HCT116 (cell line): ENCODE measurements at places on chromosomes 11 and 22.

DNA sequence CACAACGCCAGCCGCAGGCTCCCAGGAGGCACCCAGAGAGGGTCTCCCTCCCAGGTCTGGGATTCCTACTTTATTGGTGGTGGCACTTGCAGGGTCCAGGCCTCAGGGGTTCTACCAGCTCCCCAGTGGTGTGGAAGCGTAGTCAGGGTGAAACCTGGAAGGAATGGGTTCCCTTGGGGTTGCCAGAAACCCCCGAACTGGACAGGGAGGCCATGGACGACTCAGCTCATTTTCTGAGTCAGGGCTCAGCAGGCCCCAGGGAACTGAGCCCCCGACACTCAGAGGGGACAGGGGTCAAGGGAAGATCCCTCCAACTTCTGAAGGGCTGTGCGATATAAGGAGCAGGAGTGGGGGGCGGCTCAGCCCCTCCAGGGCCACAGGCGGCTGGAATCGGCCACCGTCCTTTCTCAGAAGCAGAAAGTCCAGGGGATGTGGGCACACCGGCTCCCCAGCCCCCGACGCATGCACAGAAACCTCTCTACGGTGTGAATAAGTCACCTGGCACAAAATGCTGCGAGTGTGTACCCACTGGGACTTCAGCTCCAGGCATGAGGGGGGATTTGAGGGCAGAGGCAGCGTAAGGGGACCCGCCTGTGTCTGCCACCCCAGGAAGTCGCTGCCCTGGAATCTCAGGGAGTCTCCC lies 25.1 kb downstream of the MRGPRG start:
- no peak for DNase-seq

DNA sequence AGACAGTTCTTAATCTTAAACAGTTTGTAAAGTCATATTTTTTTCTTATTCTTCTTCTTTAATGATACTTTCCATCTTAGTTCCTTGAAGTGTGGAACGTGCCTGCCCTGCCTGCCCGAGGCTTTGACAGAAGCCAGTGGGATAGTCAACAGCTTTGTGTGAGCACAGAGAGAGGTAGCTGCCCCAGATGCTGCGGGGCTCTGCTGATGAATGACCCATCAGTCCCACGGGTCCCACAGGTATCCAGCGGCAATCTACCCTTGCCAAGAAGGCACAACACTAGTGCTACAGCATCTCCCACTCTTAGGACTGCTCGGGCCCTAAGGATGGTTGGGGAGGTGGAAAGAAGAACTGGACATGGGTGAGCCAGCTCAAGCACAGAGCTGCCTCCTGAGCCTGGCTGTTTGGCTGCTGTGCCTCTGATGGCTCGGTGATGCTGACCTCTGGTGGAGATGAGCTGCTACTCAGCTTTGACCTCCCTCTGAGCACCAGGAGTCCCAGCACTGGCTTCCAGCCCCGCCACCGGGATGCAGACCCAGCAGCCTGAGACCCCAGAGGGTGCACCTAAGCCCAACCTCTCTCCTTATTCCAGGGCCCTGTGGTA lies 11.8 kb upstream of the APLNR start:
- DNase-seq = peak; percentile 27

GRCh38 chr11:122723576-122723975 lies 68.1 kb downstream of the UBASH3B start:
- DNase-seq = no peak

- DNase-seq = no peak
Observed at GRCh38 chr11:112525844-112526590, 265.4 kb upstream of the PLET1 start.

GRCh38 chr11:33716243-33716642 lies 15.6 kb upstream of the C11orf91 start:
- no peak for DNase-seq

- DNase-seq = no peak
Observed at GRCh38 chr11:108393046-108393445, 74.3 kb downstream of the C11orf65 start.

DNA sequence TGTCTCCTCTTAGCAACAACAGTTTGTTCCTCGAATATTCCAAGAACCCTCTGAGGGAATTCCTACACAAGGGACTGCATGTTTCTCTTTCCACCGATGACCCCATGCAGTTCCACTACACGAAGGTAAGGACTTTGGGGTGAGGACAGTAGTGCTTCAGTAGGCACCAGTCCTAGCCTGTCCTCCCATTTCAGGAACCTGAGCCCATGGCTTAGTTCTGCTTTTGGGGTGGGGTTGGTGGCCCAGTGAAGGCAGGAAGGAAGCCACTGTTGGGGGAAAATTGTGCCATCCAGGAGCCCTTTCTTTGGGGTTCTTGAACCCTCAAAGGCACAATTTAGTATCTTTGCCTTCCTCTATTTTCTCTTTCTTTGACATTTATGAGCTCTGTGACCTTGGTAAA lies 38.2 kb downstream of the RNF141 start:
- DNase-seq = no peak

GRCh38 chr22:46761017-46761416 lies 1.4 kb upstream of the TBC1D22A start:
- no peak for DNase-seq

- no peak for DNase-seq
Observed at GRCh38 chr22:31488346-31488883, 1.2 kb downstream of the EIF4ENIF1 start.

- DNase-seq = no peak
Observed at GRCh38 chr22:44584256-44584902, 86.3 kb upstream of the RTL6 start.

GRCh38 chr11:32529994-32530588 lies 53.5 kb upstream of the EIF3M start:
- DNase-seq = no peak

- no peak for DNase-seq
Observed at GRCh38 chr11:120759046-120759445, 247.5 kb downstream of the GRIK4 start.

DNA sequence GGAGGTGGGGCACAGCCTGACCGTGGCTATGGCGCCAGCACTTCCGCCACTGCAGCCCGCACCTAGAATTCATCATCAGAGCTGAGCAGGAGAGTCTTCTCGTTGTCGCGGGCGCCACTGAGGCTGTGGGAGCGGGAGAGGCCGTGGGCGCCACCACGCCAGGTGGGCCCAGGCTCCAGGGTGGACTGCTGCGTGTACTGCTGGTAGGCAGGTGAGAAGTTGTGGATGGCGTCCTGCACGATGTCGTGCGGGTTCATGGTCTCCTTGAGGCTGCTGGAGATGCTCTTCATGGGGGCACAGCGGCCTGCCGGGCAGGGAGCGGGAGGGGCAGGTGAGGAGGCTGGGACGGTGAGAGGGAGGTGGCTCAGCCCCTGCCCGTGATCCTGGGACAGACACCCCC lies 19.6 kb downstream of the MAFF start:
- no peak for DNase-seq

DNA sequence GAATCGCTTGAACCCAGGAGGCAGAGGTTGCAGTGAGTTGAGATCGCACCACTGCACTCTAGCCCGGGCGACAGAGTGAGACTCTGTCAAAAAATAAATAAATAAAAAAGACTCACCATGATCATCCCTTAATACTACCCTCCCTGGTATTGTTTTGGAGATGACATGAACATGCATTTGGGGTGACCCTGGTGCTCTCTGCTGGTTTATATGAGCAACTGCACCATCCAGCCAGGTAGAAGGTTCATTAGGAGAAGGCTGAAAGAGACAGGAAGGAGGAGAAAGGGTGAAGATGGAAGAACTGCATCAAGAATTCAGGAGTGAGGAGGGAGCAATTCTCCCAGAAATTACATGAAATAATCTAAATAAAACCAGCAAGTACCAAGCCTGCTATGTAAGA lies 37.8 kb downstream of the SLC5A1 start:
- peak; percentile 59 for DNase-seq

GRCh38 chr11:117621226-117621625 lies 175.8 kb downstream of the DSCAML1 start:
- peak; percentile 8 for DNase-seq

DNA sequence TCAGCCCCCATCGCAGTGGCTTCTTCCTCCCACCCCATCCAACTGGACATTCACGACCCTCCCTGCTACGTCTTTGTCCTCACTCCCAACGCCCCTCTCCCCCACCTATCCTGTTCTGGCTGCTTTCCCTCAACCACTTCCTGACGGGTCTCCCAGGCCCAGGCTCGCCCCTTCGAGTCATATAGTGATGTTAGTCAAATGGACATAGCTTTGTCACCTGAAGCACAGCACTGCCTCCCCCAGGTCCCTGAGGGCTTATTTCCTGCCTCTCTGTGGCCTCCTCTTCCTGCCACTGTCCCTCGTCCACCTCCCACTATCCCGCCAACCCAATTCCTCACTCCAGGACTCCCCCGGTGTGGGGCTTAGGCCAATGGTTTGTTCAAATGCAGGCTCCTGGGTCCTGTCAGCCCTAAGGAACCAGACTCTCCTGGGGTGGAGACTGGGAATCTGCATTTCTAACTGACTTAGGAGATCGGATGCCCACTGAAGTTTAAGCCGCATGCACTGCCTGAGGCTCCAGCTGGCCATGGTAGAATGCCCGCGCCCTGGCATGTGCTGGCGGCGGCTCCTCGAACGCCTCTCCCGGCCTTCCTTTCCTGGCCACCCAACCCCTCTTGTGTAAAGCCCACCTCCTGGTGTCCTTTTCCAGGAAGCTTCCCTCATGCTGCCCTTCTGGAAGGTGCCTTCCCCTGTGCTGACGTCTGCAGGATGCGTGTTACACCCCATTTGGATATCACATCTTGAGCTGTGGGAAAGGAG lies 18.3 kb downstream of the SUN2 start:
- no peak for DNase-seq

DNA sequence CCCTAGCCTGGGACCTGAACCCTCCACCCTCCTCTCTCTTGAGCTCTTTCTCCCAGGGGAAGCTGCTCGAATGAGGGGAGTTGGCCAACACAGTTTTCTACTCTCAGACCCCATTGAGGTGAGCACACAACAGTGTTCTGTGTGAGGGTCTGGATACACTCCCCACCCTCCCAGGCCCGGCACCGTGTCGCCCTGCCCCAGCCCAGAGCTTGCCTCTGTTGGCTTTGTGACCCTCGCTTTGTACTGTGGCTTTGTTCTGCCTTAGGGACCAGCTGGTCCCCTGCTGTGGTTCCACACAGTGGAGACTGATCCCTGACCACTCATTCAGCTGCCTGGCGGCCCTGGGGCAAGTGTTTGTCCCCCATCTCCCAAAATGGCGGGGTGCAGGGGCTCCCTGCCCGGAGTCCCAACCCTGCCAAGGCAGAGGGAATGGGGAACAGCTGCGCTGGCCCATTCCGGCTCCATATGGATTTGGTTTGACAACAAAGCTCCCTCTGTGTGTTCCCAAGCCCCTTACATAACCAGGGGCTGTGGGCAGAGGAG lies 8.3 kb downstream of the ST3GAL4 start:
- DNase-seq = no peak

DNA sequence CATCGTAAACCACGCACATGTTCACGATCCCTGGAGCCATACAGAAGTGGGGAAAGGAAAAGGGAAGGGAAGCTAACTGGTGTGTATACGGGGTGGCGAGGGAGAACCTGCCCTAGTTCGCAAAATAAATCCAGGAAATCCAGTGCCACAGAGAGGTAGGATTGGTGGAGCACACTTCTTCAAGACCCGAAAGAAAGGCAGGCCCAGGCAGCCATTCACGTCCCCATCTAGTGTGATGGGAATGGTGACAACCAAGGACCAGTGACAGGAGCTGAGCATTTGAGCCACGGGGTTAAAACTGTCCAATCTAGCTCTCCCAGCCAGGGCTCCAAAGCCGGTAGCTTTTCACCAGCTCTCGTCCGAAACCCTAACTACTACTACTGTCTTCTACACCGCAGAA lies 53.7 kb downstream of the IGSF9B start:
- DNase-seq = no peak

DNA sequence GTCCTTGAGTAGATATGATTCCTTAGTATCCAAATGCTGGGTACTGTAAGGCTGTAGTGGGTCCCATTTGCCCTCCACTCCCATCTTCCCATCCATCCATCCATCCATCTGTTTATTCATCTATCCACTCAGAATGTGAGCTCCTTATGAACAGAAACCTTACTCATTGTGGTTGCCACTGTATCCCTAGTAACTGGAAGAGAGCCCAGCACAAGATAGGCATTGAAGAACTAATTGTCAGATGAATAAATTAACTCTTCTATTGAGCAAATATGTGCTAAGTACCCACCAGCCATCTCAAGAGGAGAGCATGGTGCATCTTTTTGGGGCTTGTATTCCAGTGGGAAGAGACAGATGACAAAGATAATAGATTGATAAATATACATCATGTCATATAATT lies 86.4 kb upstream of the SEZ6L start:
- DNase-seq = no peak

GRCh38 chr11:125341676-125342075 lies 154.4 kb downstream of the FEZ1 start:
- DNase-seq = no peak

DNA sequence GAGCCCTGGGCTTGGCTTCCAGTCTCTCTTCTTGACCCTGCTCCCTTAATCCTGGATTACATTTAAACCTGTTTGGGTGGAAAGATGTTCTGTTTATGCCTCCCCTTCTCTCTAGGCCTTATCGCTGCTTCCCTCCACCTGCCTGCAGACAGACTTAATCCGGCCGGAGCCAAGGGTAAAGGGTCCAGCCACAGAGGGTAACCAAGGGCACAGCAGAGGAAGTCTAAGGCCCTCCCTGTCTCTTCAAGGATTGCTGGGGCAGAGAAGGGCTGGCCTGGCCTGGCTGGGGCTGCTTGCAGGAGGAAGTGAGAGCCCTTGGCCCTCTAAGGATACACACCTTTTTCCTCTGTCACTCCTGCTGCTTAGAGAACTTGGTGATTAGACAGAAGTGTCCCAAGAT lies 2.1 kb downstream of the GAL3ST3 start:
- no peak for DNase-seq

DNA sequence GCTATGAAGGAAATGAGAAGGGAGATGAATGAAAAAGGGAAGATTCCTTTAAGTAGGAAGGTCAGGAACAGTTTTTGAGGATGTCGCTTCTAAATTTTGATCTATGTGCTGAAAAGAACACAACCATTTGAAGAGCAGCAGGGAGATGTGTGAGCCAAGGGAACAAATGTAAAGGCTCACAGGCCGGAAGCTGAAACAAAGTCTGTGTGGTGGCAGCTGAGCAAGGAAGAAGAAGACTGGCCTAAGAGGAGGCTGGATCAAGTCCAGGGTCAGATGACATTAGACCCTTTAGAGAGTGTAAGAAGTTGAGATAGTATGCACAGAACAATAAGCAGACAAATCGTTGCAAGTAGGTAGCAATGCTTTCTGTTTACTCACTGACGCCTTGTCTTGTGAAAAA lies 1631.4 kb upstream of the TENM4 start:
- DNase-seq = no peak
